ENCODE measurements at places on chromosomes 5 and 9.

GRCh38 chr9:137255448-137256114, 454 bp downstream of the NELFB start:
- peaks cover 10% of the 10 kb centered on the region for H3K36me3 ChIP-seq
- H3K4me3 ChIP-seq: peak overlapping the region; percentile 83
- H3K4me1 ChIP-seq: peaks cover 13% of the 10 kb centered on the region
- no peak for DNase-seq

DNA sequence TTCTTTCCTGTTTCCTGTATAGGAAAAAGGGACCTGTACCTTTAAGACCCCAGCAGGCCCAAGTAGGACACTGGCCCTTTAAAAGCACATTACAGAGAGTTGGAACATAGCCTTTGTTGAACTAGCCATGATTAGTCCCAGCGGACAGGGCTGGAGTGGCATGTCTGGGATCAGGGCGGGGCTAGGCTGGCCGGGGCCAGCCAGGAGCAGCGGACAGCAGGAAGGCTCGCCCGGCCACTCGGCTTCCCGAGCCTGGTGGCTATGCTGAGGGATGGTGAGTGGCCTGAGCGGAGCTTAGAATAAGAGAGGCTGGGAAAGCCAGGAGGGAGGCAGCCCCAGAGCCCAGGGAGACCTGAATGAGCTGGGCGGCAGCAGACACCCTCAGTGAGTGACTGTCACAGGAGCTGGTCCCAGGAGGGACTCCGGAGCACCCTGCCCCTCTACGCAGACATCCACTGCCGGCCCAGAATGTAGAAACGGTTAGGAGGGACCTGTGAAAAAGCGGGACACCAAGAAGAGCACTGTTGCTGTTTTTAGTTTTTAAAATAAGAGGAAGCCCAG, 92.1 kb downstream of the DAB2IP start:
- no peak overlapping the region for H3K4me3 ChIP-seq
- no peak overlapping the region for H3K27ac ChIP-seq
- H3K4me1 ChIP-seq: peaks cover 10% of the 10 kb centered on the region
- no peaks in the 10 kb centered on the region for H3K36me3 ChIP-seq
- no peaks in the 10 kb centered on the region for H3K27me3 ChIP-seq
- no peak for DNase-seq

DNA sequence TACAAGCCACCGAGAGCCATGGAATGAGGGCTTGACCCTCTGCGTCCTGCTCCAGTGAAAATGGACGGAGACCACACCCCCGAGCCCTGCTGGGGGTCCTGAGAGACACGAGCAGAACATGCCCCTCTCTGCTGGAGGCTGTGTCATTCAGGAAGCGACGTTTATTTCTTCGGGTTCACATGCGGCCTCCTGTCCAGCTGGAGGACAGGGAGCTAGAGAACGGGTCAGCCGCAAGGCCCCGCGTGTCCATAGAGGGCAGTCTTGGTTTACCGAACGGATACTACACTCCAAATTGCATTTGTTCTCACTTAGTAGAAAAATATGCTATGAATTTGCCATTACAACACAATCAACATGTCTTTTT, 36.1 kb downstream of the MRPL36 start:
- no peak overlapping the region for H3K27ac ChIP-seq
- DNase-seq: peak; percentile 49
- no peak overlapping the region for H3K4me3 ChIP-seq

- H3K27me3 ChIP-seq: no peaks in the 10 kb centered on the region
- no peak for DNase-seq
- H3K4me3 ChIP-seq: no peak overlapping the region
- H3K36me3 ChIP-seq: no peaks in the 10 kb centered on the region
Measured at GRCh38 chr9:13383216-13383615, 103.7 kb upstream of the MPDZ start.

DNA sequence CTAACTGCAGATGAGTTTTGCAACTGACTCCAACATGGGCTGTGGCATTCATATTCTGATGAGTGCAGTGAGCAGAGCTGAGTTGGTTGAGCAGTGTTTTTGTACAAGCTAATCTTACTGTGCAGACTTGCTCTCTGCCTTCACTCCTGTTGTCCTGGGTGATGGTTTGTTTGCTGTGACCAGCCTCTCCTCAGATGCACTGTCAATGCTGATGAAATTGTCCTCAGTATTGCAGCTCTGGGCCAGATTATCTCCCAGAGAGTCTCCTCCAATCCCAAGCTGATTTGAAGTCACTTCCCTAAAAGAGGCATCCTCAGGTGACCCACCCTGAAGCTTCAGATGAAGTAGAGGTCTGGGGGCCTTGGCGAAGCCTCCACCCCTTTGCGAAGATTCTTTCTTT, 581.8 kb downstream of the ACTL7B start:
- no peak for DNase-seq
- H3K27me3 ChIP-seq: no peaks in the 10 kb centered on the region
- no peak overlapping the region for H3K4me3 ChIP-seq
- H3K4me1 ChIP-seq: no peaks in the 10 kb centered on the region

DNA sequence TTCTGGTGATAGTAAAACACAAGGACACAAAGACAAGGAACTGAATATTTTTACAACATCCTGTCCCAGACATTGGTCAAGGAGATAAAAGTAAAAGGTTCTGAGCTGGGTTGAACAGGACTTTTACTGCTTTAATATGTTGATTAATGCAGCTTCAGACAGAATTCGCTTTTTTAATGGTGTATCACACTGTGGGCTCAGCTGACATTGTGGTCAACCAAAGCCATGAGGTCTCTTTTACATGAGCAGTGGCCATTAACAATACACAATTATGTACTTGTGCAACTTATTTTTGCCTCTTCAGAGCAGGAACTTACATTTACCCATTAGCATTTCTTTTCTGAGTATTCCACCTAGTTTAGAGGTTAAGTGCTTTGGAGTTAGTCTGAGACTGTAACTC, 22.8 kb upstream of the ERBIN start:
- DNase-seq: no peak
- H3K27me3 ChIP-seq: no peaks in the 10 kb centered on the region
- H3K4me1 ChIP-seq: no peaks in the 10 kb centered on the region
- H3K4me3 ChIP-seq: no peak overlapping the region

GRCh38 chr5:168471785-168472184, 14.5 kb upstream of the RARS1 start:
- H3K27ac ChIP-seq: no peak overlapping the region
- peaks cover 2% of the 10 kb centered on the region for H3K27me3 ChIP-seq
- no peaks in the 10 kb centered on the region for H3K36me3 ChIP-seq
- no peak overlapping the region for H3K4me3 ChIP-seq

DNA sequence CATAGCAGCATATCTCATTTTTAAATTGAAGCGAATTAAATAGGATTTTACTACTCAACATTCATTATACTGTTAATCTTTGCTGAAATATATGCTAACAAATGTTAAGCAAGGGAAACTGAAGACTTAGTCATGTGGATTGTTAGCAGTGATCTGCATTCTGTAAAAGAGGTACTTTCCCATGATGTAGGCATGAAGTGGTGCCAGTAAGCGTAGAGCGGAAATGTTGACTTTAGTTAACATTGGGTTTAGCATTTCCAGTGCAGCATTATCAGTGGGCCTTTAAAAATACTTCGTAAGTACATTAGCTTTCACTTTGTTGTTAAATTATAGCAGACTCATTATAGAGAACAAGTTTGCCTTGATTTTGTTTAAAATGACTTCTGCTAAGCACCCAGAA, 130.3 kb downstream of the CDC42SE2 start:
- peak overlapping the region; percentile 56 for H3K4me3 ChIP-seq
- peak overlapping the region; percentile 96 for H3K27ac ChIP-seq
- H3K36me3 ChIP-seq: peaks cover 81% of the 10 kb centered on the region
- no peak for DNase-seq
- H3K27me3 ChIP-seq: no peaks in the 10 kb centered on the region
- H3K4me1 ChIP-seq: peaks cover 84% of the 10 kb centered on the region

DNA sequence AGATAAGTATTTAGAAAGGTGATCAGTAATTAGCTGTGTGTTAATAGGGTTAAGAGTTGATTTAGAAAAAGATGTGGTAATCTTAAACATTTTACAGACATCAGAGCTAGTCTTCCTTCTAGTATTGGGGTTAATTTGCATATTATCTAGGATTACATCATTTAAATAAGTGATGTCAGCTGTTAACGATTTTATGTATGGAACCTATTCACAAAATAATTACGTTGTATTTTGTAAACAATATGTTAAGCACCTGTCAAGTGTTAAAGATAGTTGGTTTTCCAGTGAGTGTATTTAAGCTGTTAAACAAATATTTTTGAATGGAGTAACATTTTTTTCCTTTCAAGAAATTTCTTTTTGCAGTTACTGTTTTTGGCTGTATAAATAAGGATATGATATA, 2.2 kb downstream of the DCP2 start:
- no peak overlapping the region for H3K27ac ChIP-seq
- peak overlapping the region; percentile 99 for H3K4me3 ChIP-seq
- H3K27me3 ChIP-seq: no peaks in the 10 kb centered on the region
- H3K4me1 ChIP-seq: peaks cover 65% of the 10 kb centered on the region

DNA sequence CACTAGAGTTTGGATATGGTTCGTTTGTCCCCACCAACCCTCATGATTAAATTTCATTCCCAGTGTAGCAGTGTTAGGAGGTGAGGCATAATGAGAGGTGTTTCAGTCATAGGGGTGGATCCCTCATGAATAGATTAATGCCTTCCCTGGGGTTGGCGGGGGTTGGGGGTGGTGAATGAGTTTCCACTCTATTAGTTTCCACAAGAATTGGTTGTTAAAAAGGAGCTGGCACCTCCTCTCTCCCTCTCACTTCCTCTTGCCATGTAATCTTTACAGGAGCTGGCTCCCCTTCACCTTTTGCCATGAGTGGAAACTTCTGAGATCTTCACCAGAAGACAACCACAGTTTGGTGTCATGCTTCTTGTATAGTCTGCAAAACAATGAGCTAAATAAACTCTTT, 333.7 kb downstream of the ENC1 start:
- H3K36me3 ChIP-seq: no peaks in the 10 kb centered on the region
- peaks cover 12% of the 10 kb centered on the region for H3K27me3 ChIP-seq
- H3K4me1 ChIP-seq: no peaks in the 10 kb centered on the region
- DNase-seq: no peak
- no peak overlapping the region for H3K4me3 ChIP-seq

GRCh38 chr5:163503106-163504078, 2.0 kb upstream of the MAT2B start:
- peak overlapping the region; percentile 94 for H3K27ac ChIP-seq
- H3K4me1 ChIP-seq: peaks cover 34% of the 10 kb centered on the region
- DNase-seq: peak; percentile 47
- peak overlapping the region; percentile 94 for H3K4me3 ChIP-seq
- H3K36me3 ChIP-seq: no peaks in the 10 kb centered on the region
- H3K27me3 ChIP-seq: no peaks in the 10 kb centered on the region

GRCh38 chr5:145105384-145105783, 729.8 kb downstream of the PRELID2 start:
- H3K36me3 ChIP-seq: no peaks in the 10 kb centered on the region
- H3K27ac ChIP-seq: no peak overlapping the region
- DNase-seq: no peak
- H3K4me1 ChIP-seq: no peaks in the 10 kb centered on the region

DNA sequence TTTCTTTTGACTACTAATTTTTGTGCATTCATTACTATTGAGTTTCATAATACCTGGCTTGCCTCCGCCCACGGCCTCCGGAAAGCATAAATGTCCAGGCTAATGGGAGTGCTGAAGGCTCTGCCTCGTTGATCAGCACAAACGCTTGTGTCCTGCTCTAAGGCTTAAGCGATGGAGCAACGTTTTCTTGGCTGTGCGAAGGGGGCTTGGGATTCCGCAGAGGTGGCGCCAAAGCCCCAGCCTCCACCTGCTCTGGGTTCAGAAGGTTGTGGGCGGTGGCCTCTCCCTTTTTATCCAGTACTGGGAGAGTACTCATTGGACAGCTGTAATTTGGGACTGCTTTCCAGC, 19.7 kb downstream of the ANXA2R start:
- no peaks in the 10 kb centered on the region for H3K27me3 ChIP-seq
- DNase-seq: peak; percentile 49
- peaks cover 33% of the 10 kb centered on the region for H3K4me1 ChIP-seq

DNA sequence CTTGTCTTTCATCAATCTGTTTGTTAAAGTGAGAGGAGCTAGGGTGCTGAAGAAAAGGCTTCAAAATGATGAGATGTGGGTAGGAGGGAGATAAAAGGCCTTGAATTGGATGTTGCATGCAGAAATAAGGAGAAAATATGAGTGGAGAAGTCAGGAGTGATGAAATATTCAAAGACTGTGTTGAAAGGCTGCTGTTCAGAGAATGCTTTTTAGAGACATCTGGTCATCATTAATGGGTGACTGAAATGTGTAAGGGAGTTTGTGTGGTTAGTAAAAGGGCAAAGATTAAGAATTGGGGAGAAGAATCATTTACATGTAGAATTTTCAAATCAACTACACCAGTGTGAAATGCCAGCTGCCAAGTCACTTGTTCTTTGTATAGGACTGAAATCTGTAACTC, 383.9 kb downstream of the MAT2B start:
- H3K36me3 ChIP-seq: no peaks in the 10 kb centered on the region
- no peaks in the 10 kb centered on the region for H3K4me1 ChIP-seq
- no peak overlapping the region for H3K4me3 ChIP-seq
- no peaks in the 10 kb centered on the region for H3K27me3 ChIP-seq

GRCh38 chr5:156201788-156202403, 125.1 kb upstream of the SGCD start:
- H3K4me3 ChIP-seq: no peak overlapping the region
- no peaks in the 10 kb centered on the region for H3K4me1 ChIP-seq
- no peaks in the 10 kb centered on the region for H3K36me3 ChIP-seq
- H3K27ac ChIP-seq: no peak overlapping the region
- no peak for DNase-seq
- no peaks in the 10 kb centered on the region for H3K27me3 ChIP-seq

DNA sequence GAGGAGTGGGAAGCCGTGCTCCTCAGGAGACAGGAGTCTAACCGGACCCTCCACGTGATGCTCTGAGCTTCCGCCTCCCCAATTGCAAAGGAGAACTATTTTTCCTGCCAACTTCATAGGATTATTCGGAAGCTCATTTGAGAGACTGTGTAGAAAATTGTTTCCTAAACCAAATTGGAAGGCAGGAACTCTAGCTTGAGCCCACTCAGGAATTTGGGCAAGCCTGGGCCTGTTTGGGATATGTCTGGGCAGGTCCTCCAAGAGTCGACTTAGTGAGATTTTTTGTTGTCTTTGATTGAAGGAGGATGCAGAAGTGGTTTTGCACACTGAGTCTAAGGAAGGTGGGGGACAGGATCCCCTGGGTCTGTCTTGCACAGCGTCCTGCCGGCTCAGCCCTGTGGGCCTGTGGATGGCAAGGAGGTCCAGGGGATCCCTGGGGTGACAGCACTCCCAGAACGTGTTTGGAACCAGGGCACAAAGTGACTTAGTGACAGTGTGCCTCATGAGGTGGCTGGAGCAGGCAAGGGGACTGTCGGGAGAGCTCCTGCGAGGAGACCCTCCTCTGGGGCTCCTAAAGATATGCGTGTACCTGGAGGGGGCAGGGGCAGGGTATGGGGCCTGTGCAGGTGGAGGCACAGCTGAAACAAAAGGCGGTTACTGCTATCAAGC, 283.3 kb downstream of the NSG2 start:
- H3K27ac ChIP-seq: no peak overlapping the region
- H3K4me1 ChIP-seq: no peaks in the 10 kb centered on the region
- no peak for DNase-seq

GRCh38 chr5:65072850-65073249, 304.1 kb downstream of the CWC27 start:
- DNase-seq: no peak
- H3K4me1 ChIP-seq: peaks cover 16% of the 10 kb centered on the region
- H3K27me3 ChIP-seq: no peaks in the 10 kb centered on the region
